Hepatocyte (in vitro differentiated cells): ENCODE measurements at places on chromosomes 16 and 17. TPM values are rescaled to one million over a fixed set of nuclear protein-coding genes. Genes with fewer than 3 reads are reported as not detected.

DNA sequence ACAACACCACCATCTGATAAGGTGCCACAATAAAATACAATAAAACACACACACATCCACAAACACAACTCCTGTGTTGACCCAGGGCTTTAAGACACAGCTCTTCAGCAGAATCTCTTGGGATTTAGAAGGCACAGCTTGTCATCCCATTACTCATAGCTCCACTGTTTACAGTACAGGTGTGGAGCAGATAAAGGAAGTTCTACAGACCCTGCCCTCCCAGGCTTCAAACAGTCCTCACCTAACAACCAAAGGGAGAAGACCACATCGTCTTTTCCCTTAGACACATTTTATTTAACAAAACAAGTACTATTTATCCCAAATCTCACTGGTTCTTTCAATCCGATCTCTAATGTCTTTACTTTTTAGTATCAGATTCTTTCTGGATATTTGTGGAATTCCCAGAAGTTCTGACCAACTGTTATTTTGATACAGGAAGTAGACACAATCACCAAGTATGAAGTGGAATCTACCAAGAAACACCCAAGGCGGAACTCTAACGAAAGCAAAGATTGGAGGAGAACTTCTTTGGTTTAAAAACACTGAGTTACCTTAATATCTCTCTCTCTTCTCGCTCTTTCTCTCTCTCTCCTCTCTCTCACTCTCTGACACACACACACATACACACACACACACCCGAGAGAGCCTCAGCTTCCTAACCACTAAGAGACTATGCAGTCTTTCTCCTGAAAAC is 46.1 kb downstream of the CYTH1 start:
- DNase-seq: peak; percentile 82

DNA sequence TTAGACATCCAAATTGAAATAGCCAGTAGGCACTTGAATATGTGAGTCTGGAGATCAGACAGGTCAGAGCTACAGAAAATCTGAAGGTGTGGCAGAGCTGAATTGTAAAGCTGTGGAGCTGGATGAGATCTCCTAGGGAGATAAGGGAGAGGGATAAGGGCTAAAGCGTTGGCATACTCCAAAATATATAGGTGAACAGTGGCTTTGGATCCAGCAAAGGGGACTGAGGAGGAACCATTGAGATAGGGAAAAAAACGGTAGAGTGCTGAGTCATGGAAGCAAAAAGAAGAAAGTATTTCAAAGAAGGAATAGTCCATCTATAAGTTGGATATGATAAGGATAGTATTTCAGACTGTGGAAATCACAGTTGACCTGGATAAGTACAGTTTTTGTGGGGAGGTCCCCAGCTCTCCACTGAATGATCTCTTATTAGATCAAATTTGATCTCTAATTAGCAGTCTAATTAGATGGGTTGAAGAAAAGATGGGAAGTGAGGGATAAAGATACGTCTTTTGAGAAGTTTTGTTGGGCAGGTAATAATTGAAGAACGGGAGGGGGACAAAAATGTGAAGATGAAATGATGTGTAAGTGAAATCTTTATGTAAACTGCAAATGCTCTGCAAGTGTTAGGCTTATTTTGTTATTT is 587 bp upstream of the DBF4B start:
- DNase-seq: no peak

GRCh38 chr17:66858226-66859083 is 23.5 kb downstream of the CACNG5 start:
- no peak for DNase-seq

GRCh38 chr16:70576431-70577255 is 53.0 kb downstream of the SF3B3 start:
- peak; percentile 70 for DNase-seq

GRCh38 chr16:47861999-47862398 is 293.8 kb downstream of the ABCC12 start:
- no peak for DNase-seq

DNA sequence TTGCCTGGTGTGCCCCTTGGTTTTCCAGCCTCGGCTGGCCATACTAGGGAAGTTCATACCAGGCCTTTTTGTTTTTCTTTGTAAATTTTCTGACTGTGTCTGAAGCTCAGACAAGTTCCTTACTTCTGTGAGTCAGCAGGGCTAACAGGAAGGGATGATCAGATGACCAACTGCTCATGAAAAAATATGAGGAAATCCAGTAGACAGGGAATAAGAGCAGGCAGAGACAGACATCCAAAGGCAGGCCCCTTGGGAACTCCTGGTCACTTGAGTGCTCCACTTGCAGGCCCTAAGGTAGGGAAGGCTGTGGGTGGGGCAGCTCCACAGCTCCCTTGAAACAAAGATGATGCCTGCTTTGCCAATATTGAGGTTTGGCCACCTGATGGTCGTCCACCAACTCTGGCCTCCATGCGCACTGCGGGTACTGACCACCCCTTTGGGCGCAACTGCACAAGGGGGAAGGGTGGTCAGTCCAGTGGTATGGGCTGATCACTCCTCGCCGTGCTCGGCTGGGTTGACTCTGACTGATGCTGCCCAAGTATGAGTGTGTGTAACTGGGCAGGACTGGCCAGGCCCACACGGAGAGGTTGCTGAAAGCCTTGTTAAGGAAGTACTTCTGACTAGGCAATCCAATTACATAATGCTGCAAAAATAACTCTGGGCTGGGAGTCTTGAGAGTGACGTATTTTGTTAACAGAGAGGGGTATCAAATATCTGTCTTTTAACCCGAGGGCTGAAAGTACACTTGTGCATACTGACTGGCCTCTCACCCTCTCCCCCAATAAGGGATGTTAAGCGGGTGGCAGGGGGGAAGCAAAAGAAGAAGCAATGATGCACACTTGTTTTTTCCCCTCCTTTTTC is 20.8 kb upstream of the ZFHX3 start:
- DNase-seq: no peak

DNA sequence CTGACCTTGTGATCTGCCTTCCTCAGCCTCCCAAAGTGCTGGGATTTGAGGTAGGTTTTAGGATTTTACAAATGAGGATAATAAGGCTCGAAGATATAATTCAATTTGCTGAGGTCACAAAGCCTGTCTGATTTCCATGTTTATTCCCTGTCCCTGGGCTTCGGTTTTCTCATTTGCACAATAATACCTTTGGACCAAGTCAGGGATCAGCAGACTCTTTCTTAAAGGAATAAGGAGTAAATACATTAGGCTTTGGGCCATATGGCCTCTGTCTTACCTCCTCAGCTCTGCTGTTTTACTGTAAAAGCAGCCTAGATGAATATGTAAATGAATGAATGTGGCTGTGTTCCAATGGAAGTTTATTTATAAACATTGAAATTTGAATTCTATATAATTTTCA is 442.8 kb downstream of the HS3ST4 start:
- peak; percentile 20 for DNase-seq

DNA sequence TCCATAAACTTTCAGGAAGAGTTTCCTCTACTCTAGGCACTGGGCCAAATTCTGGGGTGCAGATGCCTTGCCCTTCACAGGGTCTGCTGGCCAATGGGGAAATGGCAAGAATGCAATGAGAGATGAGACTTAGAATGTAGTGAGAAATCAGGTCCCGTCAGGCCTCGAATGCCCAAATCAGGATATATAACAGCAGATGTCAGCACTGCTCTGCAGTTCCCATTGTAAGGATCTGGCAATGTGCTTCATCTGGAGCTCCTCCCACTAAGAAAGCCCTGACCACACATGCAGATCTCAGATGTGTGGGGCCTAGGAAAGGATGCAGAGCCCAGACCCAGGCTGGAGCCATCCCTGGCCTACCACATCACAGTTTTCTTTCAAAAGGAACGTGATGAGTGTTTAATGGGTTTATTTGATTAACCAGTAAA is 13.9 kb upstream of the LPCAT2 start:
- peak; percentile 81 for DNase-seq

- no peak for DNase-seq
Measured at GRCh38 chr17:44314524-44314868, 6.1 kb downstream of the RUNDC3A start.

- DNase-seq: no peak
Measured at GRCh38 chr17:17352836-17353624, 49.9 kb downstream of the NT5M start.

- no peak for DNase-seq
Measured at GRCh38 chr17:40553694-40554534, 11.4 kb downstream of the CCR7 start.

DNA sequence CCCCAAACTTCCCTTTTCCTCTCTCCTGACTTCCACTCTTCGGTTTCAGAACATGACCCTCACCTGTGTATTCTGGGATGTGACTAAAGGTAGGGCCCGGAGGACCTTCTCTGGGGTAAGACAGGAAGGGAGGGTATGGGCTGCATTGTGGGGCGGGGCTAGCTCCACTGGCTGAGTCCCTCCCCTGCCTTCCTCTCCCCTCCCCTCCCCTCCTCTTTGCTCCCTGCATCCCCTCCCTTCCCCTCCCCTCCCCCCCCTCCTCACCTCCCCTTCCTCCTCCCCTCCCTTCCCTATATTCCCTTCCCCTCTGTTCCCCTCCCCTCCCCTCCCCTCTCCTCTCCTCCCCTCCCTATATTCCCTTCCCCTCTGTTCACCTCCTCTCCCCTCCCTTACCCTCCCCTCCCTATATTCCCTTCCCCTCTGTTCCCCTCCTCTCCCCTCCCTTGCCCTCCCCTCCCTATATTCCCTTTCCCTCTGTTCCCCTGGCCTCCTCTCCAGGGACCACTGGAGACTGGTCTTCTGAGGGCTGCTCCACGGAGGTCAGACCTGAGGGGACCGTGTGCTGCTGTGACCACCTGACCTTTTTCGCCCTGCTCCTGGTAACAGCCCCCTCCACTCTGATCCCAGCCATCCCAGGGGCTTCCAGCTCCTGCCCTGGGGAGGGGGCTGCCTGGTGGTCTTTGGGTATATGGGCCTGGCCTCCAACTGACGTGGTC is 11.8 kb downstream of the ADGRG3 start:
- no peak for DNase-seq

GRCh38 chr17:79830303-79830702 is 8.9 kb downstream of the CBX4 start:
- no peak for DNase-seq

DNA sequence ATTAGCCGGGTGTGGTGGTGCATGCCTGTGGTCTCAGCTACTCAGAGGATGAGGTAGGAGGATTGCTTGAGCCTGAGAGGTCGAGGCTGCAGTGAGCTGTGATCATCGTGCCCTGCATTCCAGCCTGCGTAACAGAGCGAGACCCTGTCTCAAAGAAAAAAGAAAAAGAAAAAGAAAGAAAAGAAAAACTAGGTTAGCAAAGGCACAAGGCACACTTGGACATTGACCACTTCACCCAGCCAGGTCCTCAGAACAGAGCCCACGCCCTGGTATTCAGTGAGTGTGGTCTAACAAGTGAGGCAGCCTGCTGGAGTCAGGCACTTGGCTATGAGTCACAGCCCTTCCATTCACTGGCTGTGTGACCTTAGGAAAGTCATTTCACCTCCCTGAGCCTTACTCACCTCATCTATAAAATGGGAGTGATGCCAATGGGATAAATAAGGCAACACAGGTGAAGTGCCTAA is 10.4 kb downstream of the MILR1 start:
- peak; percentile 37 for DNase-seq

DNA sequence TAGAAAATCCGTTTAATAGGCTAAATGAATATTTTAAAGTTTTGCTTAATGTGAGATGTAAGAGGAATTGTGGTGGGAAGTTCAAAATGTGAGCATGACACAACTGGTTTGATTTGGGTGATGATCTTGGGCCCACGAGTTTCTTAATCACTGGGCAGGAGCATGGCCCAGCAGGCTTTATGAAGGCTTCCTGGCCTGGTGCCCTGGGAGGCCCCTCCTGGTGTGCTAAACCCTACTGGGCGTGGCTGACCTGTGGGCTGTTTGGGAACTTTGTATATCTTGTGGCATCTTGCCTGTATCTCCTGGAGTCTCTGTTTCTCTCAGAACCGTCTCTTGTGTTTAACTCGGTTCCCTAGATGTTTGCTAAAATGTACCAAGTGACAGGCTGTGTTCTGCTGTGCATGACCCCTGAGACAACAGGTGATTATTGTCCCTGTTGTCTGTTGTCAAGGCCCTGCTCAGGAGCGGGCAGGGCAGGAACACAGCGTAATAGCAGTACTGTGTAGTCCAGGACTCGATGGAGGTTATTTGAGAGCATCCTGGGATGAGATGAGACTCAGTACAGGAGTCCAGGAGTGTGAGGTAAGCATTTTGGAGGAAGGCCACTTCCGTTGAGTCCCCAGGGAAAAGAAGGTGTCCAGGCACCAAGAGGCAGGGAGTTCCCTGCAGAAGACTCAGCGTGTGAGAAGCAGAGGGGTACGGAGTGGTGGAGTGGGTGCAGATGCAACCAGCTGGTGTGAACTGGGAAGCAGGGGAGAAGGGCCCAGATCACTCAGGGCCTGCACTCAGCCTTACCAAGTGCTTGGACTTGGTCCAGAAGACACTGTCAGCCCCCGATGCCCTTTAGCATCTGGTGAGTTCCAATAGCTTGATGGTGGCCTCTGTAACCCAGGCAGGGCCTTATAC is 48.5 kb downstream of the B9D1 start:
- DNase-seq: no peak

- DNase-seq: peak; percentile 25
Measured at GRCh38 chr17:45740553-45741330, 43.4 kb upstream of the CRHR1 start.

GRCh38 chr16:85675251-85675874 is 13.4 kb downstream of the GINS2 start:
- no peak for DNase-seq

Gene KRTAP9-6
- polyA plus RNA-seq: not detected in 2 replicates

Gene KCTD11
- polyA plus RNA-seq: 14.1 and 19.6 TPM in 2 replicates

Gene CHST5
- polyA plus RNA-seq: not detected in 2 replicates

Gene TNS4
- 0.07 TPM in 2 replicates for polyA plus RNA-seq

Gene SLC38A8
- not detected in 2 replicates for polyA plus RNA-seq

Gene KRT13
- polyA plus RNA-seq: 15.1 and 24.8 TPM in 2 replicates

Gene CDR2L
- polyA plus RNA-seq: 14.6 and 17.0 TPM in 2 replicates

Gene CCL8
- 1.6 TPM in 1 of 2 replicates, not detected in the other for polyA plus RNA-seq

Gene IL21R
- polyA plus RNA-seq: not detected in 2 replicates
